Adrenal gland (tissue), 19 donors: ENCODE measurements at places on chromosomes 12 and 14. TPM values are rescaled to one million over a fixed set of nuclear protein-coding genes. Genes with fewer than 3 reads are reported as not detected.

DNA sequence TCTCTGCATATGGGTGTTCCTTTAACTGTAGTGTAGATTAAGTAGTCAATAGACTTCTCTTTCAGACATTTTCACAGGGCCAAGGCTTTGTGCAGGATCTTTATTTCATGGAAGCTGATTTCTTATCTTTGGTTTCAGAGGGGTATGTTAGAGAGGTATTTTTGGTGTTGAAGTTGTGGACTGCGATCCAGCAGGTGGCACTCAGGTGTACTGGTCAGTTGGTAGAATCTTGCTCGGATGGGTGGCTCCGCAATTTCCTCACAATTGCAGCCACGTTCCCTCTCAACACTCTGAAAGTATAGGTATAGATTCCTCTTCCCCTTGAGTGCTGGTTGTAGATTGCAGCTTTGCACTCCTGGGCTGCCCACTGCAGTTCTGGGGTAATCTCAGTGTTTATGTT lies 44.3 kb downstream of the OSBPL8 start:
- no peak for DNase-seq

DNA sequence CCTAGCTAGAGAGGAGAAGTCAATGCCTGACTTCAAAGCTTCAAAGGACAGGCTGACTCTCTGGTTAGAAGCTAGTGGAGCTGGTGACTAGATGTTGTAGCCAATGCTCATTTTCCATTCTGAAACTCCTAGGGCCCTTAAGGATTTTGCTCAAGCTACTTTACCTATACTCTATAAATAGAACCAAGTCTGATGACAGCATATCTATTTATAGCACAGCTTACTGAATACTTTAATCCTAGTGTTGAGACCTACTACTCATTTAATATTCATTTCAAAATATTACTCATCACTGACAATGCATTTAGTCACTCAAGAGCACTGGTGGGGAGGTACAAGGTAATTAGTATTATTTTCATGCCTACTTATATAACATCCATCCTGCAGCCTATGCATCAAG lies 137.2 kb upstream of the PELI2 start:
- DNase-seq = no peak

- DNase-seq = no peak
These were observed 41.7 kb upstream of the ANO4 start for GRCh38 chr12:100752841-100753240.

DNA sequence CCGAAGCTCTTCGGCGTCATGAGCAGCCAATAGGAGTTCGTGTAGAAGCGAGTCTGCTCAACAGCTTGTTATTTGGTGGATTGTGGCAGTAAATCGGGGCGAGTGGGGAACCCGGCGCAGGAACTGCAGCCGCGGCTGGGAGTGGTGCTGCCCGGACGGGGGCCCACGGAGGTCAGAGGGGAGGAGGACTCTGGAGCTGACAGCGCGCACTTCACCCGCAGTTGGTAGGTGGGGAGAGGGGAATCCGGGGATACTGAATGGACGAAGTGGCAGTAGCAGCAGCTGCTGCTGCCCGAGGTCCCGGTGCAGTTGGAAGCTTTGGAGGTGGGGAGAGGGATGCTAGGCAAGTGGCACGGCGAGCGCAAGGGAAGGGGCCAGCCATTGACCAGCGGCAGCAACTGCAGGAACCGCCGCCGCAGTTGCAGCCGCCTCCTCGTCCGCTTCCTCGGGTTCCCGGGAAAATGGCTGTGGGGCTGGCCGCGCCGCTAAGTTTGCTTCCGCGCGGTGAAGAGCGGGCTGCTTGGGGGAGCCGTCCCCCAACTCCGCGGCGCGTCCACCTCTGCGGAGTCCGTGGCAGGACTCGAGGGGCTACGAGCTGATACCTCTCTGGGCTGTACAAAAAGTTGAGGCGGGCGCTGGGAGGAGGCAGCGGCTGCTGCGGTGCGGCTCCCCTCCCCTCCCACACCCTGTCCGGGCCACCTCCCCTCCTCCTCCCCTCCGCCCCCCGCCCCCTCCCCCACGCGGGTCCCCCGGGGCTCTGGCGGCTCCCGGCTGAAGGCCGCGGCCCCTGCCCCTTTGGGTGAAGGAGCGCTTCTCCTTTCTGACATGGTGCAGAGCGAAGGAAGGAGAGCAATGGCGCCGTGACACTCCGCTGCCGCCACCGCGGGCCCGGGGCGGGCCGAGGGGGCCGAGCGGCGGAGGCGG lies at the start of gene ARID4A:
Gene ARID4A (plus strand): TSS at position 79 of the 924 bp plus-strand sequence. CDS start 1,300 bp downstream, outside the sequence.
- peak; percentile 96 for DNase-seq

DNA sequence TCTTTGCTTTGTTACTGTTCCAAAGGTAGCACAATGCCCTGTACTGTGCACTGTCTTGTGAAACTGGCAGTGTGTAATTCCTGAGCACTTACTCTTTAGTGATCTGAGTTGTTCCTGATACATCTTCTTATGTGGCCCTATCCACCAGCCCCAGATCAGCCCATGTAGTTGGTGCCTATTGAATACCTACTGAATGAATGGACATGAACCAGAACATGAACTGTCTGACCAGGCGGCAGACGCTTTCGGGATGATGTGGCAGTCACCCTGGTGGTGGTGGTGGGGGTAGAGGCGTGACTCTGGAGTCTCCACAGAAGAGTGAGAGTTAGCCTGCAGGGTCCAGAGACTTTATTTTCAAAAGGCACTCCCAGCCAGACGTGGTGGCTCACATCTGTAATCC lies 46.6 kb upstream of the PAPOLA start:
- DNase-seq = no peak

GRCh38 chr12:4172999-4173398 lies 100.6 kb upstream of the CCND2 start:
- peak; percentile 93 for DNase-seq

DNA sequence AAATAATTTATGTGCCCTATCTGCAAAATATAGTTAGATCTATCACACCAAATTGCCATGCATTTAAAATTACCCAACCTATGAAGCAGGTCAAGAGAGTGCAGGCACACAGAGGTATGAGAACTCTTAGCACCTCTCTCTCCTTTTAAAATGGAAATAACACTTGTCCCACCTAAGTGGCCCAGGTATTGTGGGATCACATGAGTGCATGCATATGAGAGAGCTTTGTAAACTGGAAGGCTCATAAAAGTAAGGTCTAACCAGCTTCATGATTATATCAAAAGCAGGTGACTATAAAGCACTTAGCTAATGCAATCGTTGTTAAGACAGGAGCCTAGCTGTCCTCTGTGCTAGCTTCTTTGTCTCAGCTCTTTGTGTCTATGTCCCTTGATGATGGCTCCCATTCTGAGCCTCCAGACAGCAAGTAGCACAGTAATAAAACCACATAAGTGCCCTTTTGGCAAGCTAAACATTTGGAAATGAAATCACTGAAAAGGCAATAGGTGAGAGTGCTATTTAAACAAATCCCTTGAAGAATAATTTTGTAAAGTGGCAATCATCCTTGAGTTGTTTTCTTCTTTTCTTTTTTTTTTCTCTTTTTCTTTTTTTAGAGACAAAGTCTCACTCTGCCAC lies 219.0 kb downstream of the NTF3 start:
- DNase-seq = no peak

DNA sequence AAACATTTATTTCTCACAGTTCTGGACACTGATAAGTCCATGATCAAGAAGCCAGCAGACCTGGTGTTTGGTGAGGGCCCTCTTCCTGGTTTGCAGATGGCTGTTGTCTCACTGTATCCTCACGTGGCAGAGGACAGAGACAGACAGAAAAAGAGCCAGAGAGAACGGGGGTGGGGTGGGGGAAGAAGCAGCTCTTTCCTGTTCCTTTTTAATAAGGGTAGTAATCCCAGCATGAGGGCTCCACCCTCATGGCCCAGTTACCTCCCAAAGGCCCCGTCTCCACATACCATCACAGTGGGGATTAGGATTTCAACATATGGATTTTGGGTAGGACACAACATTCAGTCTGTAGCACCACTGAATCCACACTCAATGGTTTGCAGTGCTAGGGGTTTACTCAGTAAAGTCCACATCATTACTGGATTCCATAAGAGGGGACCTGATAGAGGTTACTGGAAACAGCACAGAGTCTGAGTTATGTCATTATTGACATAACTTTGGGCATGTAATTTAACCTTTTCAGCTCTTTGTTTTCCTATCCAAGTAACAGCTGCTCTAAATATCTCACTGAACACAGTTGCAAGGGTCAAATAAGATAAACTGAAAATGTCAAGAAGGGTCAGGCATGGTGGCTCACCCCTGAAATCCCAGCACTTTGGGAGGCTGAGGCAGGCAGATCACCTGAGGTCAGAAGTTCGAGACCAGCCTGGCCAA lies 53.2 kb downstream of the RPAP3 start:
- peak; percentile 30 for DNase-seq

GRCh38 chr14:30872602-30873001 lies 1.8 kb upstream of the COCH start:
- DNase-seq = no peak

DNA sequence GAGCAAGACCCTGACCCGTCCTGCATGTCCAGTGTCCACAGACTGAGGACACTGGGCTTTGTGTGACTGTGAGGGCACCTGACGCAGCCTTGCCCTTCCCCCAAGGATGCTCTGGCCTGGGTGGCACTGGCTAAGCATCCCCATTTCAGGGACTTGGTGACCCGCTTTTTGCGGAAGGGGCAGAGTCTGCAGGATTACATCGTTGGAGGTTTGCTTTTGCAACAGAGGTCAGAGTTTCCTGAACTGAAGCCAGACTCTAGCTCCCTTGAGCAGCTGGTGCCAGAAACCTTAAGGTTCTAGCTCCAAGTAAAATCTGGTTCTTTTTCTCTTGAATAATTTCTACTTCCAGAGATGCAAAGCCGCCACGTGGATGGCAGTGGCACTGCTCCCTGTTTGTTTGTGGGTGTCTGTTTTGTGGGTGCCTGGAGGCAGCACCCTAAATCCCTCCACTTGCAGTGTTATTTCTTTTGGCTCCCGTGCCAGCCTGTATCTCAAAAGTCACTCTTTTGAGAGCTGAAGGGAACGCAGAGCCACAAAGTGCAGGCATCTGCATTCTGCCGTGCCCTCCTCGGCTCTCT lies 184.7 kb downstream of the TSPAN9 start:
- DNase-seq = no peak

GRCh38 chr12:115424003-115424402 lies 740.0 kb upstream of the TBX3 start:
- DNase-seq = no peak

DNA sequence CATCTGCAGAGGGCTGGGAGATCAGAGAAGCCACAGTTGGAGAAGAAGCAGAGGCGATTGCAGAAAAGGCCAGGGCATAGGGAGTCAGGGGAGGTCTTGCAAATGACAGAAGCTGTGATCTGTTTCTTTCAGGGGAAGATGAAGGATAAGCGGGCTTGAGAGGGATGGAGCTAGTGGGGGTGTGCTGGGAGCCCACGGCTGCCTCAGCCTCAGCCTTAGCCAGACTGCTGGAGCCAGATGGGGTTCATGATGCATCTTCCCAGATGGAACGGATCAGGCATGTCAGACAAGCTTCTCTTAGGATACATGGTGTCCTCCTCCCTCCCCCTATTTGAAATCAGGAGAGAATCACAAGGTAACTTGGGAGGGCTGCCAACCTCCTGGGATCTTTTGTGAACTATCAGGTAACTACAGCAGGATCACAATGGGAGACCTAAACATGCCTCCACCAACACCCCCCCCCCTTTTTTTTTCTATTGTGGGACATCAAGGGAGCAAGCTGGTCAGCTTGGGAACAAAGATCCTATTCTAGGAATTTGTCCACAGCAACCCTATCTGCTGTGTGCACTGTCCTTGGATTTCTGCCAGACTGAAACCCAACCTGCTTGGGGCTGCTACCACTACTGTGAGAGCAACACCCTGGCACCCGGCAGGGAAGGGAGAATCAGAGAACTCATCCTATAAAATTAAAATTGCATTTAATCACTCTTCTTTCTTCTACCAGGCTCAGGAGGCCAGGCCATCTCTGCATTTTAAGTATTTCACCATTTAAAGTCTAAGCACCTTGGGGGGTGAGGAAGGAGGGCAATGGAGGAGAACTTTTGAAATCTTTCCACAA lies 10.7 kb upstream of the ATP2A2 start:
- peak; percentile 85 for DNase-seq

DNA sequence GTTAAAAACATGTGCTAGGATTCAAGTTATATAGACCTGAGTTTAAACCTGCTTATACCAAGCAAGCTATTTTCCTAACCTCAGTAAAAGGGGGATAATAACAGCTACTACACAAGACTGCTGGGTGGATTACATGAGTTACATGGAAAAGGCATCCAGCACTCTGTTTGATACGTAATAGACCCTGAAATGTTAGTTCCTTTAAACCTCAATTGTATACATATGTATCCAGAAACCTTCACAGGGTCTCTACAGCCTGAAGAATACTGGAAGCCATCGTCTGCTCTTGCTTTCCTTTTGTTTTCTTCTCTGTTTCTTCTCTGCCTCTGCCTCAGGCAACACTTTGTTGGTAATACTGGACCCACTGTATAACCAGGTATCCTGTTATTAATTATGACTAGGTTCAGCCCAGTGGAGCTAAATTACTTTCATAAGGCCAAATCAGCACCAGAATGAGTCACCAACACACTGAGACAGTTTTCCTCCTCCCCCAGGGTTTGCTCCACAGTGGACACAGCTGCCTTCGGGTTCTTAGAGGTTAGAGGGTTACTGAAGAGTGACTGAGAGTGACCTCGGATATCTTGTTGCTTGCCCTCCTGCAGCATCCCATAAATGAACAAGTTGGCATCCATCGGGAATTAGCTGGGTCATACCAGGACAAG lies 127.1 kb downstream of the CAPZA3 start:
- peak; percentile 72 for DNase-seq

GRCh38 chr14:103284574-103285467 lies 49.2 kb upstream of the EIF5 start:
- DNase-seq = peak; percentile 45

- DNase-seq = no peak
These were observed 23.3 kb downstream of the NPC2 start for GRCh38 chr14:74469548-74470518.

DNA sequence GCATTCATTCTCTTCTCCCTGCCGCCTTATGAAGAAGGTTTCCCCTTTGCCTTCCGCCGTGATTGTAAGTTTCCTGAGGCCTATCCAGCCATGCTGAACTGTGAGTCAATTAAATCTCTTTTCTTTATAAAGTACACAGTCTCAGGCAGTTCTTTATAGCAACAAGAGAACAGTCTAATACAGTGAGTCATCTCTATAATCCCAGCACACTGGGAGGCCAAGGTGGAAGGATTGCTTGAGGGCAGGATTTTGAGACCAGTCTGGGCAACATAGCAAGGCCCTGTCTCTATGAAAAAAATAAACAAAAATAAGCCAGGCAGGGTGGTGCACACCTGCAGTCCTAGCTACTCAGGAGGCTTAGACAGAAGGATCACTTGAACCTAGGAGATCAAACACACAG lies 259.9 kb downstream of the CEP128 start:
- DNase-seq = no peak

- DNase-seq = no peak
These were observed 52.7 kb downstream of the SPPL3 start for GRCh38 chr12:120851444-120851843.

- DNase-seq = no peak
These were observed 159.4 kb downstream of the SPTSSA start for GRCh38 chr14:34302654-34303053.

CMKLR1 gene
- polyA plus RNA-seq = 6.1 TPM

PRKAB1 gene
- polyA plus RNA-seq = 29.3 TPM

TRIM9 gene
- 3.7 TPM for polyA plus RNA-seq

FRS2 gene
- 7.3 TPM for polyA plus RNA-seq

NGB gene
- polyA plus RNA-seq = 10.3 TPM

RIMBP2 gene
- polyA plus RNA-seq = 11.7 TPM

TAS2R42 gene
- polyA plus RNA-seq = not detected

ASIC1 gene
- 1.3 TPM for polyA plus RNA-seq

REC8 gene
- polyA plus RNA-seq = 111 TPM
